ENCODE measurements at places on chromosomes 7 and 10. TPM values are rescaled to one million over a fixed set of nuclear protein-coding genes. Genes with fewer than 3 reads are reported as not detected.

HTRA1 gene
- total RNA-seq = 18.3 TPM

DNA sequence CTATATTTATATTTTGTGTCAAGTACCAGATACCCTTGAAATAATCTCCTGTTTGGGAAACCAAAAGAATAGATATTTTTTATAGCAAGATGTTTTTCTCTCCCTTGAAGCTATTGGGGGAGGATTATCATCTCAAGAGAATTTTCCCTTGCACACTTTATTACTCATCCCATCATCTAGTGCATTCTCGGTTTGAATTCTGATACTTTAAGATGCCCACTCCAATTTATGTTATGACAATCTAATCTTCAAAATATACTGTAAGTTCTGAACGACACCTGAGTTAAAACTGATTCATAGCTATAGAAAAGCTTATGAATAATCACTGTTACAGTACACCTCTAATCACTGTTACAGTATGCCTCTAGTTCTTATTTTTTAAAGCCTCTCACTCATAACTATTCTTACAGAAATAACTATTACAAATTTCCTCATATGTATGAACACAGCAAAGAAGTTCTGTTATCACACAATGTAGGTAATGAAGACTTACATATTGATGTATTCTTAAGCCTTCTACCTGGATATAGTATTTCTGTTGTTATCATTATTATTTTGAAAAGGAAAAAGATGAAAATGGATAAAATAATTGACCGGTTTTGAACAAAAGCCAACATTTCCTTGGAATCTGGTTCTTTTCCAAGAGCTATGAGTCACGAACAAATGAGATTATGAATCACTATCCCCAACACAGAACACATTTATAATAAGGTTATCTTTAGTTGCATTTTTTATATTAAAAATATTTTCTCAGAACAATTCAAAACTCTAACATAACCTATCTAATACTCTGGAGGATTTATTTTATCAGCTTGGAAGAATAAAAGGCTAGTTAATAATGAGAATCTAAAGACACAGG, 72.3 kb upstream of the FAM13C start:
- no peak for DNase-seq

EBLN1 gene
- total RNA-seq = not detected

DNA sequence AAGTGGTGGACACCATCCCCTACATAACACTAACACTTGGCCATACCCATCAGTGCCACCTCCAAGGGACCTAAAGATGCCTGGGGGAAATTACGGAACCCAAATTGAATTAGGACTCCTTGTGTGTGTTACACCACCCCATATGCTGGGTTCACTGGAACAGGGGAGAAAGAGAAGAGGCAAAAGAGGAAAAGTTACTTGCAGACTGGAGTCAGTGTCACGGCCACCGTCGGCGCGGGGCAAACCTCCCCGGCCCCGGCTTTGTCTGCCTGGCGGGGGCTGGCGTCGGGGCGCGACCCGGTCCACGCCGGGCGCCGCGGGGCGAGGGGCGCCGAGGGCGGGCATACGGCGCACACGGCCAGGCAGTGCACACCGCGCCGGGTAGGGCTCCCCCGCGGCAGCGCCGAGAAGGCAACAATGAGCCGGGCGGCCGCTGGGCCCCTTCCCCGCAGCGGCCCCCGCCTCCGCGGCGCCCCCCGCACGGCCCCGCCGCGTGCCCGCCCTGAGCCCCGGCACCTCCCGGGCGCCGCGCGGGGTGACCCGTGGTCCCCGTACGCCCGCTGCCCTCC, 171.1 kb downstream of the FAM107B start:
- DNase-seq = no peak
